Naive thymus-derived CD8-positive, alpha-beta T cell (primary cell): ENCODE measurements at places on chromosomes 7 and 10.
A peak's percentile ranks its signal among the peaks of the same experiment; 100 is the strongest.

DNA sequence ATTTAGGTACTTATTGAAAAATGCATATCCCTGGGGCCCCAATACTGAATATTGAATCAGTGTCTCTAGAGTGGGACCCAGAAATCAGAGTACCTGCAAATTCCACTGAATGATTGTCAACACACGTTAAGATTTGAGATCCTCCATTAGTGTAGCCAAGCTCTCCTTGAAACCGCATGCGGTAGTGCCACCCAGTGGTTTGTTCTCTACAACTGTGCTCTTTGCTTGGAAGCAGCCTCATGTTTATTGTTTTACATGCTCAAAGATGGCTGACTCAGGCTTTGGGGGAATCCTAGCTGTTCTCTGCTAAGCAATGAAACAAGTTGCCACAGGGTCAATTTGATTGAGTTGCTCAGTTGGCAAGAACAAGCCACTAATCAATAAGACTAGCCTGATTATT, 340.2 kb upstream of the CELF2 start:
- DNase-seq, result no peak

- DNase-seq, result no peak
Measured at GRCh38 chr7:134593530-134594392, 44.9 kb downstream of the AKR1B15 start.

GRCh38 chr10:117542706-117543224, at the start of gene EMX2:
Gene EMX2 (plus strand): TSS chr10:117542746. CDS start chr10:117543268, 522 bp downstream.
- DNase-seq, result no peak

GRCh38 chr10:3654496-3654895, 130.5 kb downstream of the KLF6 start:
- no peak for DNase-seq

DNA sequence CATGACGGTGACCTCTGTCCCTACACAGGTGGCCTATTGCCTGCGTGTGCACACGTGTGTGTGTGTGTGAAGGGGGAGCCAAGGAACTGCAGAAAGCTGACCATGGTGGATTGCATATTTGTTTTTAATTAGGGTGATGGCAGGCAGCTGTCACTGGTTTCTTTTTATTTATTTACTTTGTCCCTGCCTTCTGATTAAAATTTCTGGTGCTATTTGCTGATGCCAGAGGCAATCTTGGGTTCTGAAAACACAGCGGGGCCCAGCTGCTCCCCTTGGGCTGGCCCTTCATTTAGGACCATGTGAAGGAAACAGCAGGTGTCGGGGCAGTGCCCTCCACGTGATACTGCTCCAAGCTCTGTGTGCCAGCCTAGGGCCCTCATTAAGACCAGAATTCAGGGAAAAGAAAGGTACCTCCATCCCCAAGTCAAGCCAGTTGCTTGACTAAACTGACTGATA, 71.3 kb upstream of the PODXL start:
- DNase-seq, result no peak

DNA sequence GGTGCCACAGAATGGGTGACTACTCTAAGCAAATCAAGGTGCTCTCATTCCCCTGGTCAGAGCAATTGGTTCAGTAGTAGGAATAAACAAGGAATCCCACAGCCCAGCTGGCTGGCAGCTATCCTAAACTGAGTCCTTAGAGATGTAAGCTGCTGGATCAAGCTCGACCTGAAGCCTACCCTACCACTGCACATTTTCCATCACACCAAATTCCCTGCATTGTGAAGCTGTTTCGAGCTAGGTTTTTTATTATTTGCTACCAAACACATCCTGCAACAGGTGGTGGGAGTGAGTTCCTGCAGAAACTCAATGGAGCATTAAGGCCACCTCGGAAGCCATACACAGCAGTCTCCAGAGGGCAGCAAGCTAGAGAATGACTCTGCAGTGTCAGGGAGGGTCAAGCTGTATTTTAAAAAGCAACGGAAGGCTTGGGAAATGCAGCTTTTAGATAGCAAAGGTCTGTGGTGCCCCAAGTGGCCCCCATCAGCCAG, 33.7 kb upstream of the TNRC18 start:
- no peak for DNase-seq

DNA sequence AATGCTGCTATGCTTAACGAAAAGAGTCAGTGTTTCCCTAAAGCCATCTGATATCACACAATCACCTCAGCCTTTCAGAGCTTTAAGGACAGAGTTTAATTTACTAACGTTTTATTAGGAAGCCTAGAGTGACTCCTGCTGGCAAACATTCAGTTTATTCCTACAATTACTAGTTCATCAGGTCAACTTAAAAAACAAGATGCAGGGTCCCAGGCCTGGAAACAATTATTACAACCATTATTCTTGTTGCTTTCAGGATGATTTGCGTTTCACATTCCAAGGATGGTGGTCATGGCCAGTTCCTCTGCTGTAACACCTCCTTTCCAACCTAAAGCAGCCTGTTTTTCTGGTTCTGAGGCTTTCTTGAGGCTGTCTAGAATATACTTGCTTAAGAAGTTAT, 1.5 kb upstream of the FAM53B start:
- peak; percentile 61 for DNase-seq

DNA sequence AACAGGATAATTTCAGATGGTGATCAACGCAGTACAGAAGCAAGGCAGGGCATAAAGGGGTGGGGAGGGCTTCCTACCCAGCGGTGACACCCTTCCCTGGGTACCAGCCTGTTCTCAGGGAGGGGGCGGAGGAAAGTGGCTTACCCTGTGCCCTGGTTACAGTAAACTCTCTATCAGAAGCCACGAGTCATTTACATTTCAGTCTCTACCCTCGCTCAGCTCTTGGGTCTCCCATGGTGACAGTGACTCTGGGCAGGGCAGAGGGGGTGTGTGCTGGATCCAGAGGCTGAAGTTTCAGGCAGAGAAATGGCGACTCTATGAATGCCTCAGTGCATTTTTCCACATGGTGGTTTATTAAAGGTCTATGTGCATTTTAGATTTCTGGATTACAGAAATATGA, 107.0 kb downstream of the ADARB2 start:
- DNase-seq, result no peak

DNA sequence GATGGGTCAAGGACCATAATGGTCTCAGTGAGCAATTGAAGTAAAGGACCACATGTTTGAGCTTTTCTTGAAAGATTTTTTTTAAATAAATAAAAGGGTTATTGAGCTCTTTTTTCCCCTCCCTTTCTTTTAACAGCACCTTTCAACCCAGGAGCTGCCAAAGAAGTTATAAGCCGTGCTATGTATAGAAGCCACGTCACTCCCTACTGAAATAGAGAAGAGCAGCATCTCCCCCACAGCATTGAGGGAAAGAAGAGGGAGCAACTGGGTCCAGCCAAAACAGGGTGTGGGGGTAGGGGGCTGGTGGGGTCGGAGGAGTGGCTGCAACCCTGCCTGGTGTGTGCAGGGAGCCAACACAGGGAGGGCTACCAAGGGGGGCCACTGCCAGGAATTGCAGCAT, 227.2 kb downstream of the PLXNA4 start:
- no peak for DNase-seq

DNA sequence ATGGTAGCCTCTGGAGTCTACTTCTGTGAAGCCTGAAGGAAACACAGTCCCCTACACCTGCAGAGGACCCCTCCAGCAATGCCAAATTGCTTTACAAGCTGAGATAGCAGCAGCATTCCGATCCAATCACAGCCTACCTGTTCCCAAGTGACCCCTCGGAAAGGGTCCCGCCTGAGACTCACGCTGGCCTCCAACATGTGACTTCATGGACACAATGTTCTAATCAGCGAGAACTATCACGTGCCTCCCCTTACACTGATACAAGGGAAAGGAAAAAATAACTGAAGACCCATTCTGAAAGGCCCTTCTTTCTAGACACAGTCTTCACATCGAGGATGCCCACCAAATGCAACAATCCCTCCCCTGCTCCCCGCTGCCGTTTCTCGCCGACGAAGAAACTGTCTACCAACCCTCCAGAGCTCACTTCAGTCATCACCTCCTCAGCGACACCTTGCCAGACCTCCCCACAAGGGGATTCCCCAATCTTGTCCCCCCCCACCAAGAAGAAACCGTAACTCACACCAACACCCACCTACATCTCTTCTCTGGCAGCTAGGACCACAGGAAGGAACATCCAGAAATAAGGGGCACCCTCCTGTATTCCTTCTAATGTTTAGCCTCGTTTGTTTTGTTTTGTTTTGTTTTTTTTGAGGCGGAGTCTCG, 1.8 kb downstream of the SNX8 start:
- no peak for DNase-seq
